ENCODE measurements at places on chromosomes 13 and 19.

DNA sequence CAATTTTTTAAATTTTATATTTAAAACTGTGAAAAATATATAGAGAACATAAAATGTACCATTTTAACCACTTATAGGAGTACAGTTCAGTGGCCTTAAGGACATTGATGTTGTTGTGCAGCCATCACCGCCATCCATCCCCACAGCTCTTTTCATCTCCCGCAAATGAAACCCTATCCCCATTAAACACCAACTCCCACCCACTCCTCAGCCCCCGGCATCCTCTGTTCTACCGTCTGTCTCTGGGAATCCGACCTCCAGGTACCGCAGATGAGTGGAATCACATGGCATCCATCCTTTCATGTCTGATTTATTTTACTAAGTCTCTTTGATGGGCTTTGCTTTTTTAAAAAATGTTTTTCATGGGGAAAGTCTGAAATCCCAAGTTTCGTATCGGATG, 23.8 kb upstream of the SMIM17 start:
- no peak for DNase-seq

GRCh38 chr19:888581-889385, 4.2 kb downstream of the MED16 start:
- DNase-seq = no peak

GRCh38 chr19:18939922-18940768, 872 bp downstream of the HOMER3 start:
- DNase-seq = no peak

DNA sequence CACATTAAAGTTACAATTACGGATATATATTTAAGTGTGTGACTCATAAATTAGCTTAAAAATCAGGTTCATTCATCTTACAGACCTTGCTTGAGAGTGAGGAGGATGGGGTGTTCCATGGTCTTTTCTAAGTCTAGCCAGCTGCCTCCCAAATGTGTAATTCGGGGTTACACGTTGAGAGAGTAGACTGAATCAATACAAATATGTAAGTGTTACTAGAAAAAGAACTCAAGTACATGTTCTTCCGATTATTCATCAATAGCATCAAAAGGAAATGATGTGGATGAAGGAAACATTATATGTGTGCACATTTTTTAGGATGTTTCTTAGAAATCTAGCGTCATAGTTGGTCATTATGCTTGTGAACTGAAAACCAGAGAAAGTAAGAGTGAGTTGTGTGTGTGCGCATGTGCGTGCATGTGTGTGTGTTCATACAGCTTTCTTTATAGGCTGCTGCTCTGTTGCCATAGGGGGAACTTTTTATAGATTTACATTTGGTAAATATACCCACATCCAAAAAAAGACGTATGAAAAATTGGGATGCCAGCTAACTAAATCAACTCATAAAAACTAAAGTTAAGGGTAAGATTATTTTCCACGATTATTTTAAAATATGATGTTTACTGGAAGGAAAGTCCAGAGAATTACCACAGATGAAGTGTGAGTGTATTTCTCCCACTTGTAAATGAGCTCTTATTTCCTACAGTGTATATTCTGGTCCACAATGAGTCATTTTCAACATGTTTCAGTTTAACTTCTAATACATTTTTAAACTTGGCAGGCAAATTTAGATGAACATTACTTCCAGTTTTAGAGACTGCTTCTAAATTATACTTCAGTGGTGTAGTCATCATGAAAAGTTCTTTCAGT, 82.4 kb downstream of the PIBF1 start:
- no peak for DNase-seq

- DNase-seq = no peak
Observed at GRCh38 chr19:34363094-34363493, 1.9 kb upstream of the GPI start.

DNA sequence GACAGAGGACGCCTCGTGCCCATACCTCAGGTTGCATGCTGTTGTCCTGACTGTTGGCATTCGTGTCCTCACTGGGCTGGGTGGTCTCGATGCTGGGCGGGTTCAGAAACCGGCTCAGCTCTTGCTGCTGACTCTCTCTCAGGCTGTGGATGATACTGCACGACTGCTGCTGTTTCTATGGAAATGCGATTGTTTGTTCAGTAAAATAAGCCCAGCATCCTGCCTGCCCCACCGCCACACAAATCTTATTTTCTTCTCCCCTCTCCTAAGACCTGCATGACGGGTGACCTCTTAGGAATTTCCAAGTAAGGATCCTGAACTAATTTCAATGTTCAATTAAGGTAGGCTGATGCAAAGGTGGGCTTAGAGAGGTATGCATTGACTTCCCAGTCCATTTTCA, 356.5 kb downstream of the NALCN start:
- DNase-seq = no peak

DNA sequence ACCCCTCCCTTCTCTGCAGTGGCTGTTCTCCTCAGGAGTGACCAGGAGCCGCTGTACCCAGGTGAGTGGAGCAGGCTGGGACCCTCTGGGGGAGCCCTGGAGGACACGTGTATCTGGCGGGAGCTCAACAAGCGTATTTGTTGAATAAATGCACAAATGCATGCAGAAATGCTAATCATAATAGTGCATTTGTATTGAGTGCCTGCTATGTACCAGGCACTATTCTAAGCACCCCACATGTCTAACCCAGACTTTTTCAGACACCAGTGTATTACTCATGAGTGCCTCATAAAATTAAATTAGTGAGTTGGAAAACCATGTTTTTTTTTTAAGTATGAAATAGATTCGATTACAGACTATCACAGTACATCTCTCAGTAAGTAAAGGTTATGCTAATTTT, 7.9 kb downstream of the HPN start:
- DNase-seq = no peak

DNA sequence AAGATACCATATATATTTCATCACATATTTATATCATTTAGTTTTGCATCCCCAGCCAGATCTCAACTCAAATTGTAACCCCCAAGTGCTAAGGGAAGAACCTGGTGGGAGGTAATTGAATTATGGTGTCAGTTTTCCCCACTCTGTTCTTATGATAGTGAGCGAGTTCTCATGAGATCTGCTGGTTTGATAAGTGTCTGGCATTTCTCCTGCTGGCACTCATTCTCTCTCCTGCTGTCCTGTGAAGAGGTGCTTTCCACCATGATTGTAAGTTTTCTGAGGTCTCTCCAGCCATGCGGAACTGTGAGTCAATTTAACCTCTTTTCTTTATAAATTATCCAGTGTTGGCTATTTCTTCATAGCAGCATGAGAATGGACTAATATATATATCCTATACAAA, 462.5 kb upstream of the SLITRK5 start:
- DNase-seq = no peak

- DNase-seq = no peak
Observed at GRCh38 chr13:28239374-28239773, 101.0 kb downstream of the PAN3 start.

All from KG1 (cell line).